ENCODE measurements at places on chromosomes 1 and 21. TPM values are rescaled to one million over a fixed set of nuclear protein-coding genes. Genes with fewer than 3 reads are reported as not detected.

DNA sequence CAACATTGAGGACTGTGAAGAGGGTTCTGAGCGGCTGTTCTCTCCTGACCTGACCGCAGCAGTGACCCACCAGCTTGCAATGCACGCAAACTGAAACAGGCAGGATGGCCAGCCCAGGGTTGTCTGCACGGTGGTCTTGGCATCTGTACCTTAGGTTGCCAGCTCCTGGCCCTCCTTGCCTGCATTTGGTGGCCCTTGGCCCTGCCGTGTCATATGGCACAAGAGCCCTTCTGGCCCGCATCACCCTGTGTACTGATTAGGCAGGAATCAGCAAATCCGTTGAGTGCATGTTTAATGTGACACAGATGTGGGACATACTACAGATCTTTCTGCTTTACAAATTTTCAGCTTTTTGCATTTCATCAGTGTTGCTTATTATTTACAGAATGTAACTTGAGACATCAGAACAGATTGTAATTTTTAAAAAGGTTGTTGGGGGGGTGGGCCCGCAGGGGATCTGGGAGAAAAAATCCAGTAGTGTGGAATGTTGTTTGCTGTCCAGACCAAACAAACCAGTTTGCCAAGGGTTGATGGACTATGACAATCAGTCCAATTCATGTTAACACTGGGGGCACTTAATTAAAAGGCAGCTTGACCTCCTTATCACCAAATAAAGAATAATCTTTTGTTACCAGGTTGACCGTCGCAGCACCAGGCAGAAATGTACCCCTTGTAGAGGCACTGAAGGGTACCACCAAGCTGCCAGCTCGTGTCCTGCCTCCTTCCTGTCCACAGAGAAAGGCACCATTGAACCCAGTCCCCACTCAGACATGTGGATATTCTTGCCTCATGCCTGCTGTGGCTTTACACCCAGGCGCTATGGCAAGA is 132.6 kb downstream of the DHRS3 start:
- no peak for DNase-seq

DNA sequence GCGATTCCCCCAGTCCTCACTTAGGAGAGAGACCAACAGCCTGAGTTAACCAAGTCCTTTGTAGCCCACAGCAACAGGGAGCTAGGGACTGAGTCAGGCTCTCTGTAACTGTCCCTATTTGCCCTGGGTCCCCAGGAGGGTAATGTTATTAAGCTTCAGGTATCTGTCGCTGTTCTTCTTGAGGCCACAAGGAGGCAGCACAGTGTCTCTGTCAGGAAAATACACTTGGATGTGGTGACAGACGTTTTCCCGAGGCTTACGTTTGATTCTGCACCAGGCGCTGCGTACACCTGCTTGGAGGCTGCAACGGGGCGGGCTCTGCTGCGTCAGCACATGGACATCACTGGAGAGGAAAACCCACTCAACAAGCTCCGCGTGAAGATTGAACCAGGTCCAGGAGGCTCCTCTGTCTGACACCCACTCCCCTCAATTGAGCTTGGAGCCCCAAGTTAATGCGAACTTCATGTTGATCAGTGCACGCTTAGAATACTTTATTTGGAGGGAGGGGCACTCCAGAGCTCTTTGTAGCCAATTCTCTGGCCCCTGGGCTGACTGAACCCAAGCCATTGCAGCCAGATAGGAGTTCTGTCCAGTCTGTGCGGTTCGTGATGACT is 10.7 kb upstream of the ELF3 start:
- no peak for DNase-seq

DNA sequence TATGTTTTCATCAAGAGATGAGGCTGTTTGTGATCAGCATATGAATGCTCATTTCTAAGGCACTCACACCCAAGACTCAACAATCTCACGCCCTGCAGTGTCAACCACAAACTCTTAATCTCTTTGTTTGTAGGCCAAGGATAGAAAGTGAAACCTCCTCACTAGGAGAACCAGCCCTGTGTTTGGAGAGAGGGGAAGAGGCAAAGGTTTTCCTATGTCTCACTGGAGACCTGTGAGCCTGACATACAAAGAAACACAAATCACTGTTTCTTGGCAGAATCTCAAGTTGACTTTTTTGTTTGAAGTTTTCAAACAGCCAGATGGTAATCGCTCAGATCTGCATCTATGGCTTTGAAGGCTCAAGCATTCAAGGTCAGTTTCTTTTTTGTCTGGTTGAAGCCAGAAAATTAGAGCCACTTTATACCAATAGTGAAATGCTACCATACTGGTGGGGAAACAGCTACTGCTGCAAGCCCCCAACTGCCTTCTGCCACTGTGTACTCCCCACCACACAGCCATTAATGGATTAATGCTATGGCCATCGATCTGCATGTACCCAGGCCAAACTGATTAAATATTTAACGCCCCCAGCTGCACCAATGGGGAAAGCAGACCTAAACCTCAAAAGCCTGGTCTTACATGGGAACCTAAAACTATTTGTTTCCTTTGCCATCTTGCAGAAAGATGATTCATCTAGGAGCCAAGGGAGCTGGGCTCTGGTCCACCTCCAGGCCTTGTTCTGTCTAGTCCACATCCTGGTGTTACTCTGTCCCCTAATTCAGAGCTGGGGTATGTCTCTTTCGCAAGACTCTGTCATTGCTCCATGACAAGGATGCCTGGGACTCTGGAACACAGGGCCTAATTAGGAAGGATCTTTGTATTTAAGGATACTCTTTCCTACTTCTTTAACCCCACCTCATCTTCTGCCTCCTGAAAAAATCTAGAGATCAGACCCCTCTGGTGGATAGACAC is 16.3 kb downstream of the PDZK1 start:
- no peak for DNase-seq

NR1I3 gene
- 1.2 TPM for total RNA-seq

AMY1C gene
- 0.98 TPM for total RNA-seq

KRTAP13-2 gene
- total RNA-seq = 10.7 TPM
